T47D (cell line): ENCODE measurements at places on chromosomes 1 and 21.

- DNase-seq = peak; percentile 69
Measured at GRCh38 chr1:183600136-183600535, 9.9 kb upstream of the NCF2 start.

DNA sequence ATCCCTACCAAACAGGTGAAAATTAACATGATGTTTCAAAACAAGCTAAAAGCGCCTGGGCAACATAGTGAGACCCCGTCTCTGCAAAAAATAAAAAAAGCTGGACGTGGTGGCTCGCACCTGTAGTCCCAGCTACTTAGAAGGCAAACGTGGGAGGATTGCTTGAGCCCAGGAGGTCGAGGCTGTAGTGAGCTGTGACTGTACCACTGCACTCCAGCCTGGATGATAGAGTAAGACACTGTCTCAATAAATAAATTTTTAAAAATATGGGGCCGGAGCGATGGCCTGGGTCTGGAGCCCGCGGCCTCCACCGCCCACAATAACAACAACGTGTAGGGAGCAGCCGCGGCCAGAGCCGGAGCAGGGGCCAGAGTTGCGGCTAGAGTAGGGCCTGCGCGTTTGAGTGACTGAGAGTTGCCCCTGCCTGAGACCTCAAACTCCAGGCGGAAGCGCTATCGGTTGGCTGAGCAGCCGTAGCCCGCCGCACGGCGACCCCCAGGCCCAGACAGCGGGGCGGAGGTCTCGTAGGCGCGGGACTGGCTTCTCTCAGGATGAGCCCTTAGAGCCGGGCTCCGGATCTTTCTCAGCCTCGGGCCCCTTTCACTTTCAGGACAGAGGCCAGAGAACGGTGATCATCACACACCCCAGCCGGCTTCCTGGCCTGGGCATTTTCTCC, 41.4 kb downstream of the ZMYM1 start:
- no peak for DNase-seq

DNA sequence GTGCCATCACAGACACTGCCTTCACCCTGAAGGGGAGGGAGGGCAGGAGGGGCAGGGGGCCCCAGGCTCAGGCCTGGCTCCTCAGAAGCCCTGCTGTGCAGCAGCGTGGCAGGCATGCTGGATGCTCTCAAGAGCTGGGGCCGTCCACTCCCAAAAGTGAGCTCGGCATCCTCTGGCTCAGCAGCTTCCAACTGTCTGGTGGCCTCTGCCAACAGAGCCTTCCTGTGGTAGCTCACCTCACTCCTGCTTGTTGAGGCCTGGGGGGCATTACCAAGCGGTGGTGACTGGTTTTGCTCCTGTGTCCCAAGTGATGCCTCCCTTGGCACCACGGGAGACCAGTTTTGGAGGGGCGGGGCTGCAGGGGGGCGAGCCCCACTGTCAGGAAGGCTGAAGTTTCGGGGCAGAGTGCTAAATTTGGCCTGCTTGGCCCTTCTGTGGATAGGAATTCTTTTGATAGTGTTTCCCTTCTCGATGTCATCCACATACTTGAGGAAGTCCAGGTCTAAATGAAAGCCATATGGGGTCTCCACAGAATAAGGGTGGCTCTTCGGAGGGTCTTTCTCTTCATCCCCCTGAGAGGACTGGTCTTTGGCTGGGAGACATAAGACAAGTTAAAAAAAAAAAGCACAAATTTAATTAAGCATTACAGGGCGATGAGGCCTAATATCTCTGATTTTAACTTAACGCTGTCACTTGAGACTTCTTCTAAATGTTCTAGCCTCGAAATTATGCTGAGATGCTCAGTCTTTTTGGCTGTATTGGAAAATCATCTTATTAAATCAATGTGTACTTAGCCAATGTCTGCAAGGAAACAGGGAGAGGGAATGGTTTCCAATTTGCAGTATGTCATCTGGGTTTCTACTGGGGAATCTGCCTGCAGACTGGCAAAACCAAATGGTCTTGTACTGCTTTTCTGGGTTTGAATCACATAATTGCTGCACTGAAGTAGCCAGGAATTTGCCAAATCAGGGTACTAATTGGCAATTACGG, 44.4 kb downstream of the KANK4 start:
- DNase-seq = no peak

GRCh38 chr1:91440847-91441246, 36.2 kb upstream of the HFM1 start:
- peak; percentile 33 for DNase-seq

- DNase-seq = no peak
Measured at GRCh38 chr1:172903581-172904220, 147.0 kb downstream of the TNFSF18 start.

GRCh38 chr21:33655588-33656221, 13.4 kb downstream of the ITSN1 start:
- peak; percentile 27 for DNase-seq

- DNase-seq = peak; percentile 49
Measured at GRCh38 chr1:202154766-202155477, 5.5 kb downstream of the PTPN7 start.

GRCh38 chr1:187409341-187409740, 580.6 kb downstream of the PLA2G4A start:
- DNase-seq = no peak
